ENCODE measurements at places on chromosomes 1 and 21. TPM values are rescaled to one million over a fixed set of nuclear protein-coding genes. Genes with fewer than 3 reads are reported as not detected.

The ITGB2 gene
- total RNA-seq: 159 TPM

The ALG14 gene
- total RNA-seq: 4.6 TPM

- no peak for DNase-seq
Observed at GRCh38 chr1:182181167-182181572, 119.7 kb upstream of the ZNF648 start.

DNA sequence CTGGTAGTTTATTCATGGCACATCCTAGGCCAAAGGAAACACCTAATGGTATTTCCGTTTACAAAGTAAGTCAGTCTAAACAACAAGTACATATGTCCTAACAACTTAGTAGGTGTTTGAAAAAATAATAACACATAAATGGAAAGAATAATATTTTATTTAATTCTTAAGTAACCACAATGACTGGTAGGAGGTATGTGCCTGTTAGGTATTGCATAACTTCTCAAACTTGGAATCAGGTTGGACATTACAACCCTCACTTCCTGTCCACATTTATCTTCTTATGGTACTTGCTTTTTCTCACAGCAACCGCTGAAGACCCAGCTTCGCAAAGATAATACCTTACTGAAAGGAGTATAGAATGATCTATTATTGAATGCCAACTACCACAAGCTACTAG, 64.2 kb downstream of the VPS13D start:
- DNase-seq: no peak

DNA sequence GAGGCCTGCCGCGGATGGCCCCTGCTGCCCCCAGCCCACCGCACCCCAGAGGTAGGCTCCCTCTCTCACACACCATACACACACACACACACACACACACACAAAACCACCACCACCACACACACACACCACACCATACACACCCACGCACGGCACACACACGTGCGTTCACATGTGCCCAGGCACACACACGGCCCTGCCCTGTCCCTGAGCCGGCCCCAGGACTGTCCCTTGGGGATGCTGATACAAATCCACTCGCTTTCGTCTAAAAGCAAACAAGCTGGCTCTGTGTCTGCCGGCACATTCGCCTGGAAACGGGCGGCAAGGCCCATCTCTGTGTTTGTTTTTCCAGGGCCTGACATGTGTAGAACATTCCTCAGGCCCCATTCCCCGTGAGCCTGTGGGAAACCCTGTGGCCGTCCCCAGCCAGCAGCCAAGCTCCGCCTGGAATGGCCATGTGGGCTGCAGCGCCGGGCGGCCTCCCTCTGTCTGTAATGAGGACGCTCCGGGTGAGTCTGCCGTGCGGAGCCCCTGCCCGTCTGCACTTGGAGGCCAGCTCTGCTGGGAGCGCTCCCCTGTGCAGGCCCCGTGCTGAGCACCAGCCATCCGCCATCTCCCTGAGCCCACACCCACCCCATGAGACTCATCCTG, 67.4 kb downstream of the DMRTB1 start:
- no peak for DNase-seq

The KRTAP10-11 gene
- not detected for total RNA-seq

DNA sequence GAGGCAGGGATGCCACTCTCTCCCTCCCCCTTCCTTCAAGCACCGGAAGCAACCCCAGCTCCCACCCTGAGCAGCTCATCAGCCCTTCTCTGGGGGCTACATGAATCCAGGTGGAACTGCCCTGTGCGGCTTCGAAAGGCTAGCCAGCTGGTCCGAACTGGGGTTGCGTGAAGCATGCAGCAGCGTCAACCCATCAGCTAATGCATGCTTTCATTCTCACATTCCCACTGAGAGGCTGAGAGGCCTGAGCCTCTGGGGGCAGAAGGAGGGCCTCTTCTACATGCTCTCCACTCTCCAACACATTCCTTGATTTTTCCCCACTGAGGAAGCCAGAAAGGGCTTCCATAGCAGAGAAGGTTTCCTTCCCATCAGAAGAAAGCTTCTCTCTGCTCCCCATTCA, 5.6 kb downstream of the RXRG start:
- DNase-seq: no peak

- DNase-seq: no peak
Observed at GRCh38 chr1:50415235-50416149, 7.8 kb downstream of the DMRTA2 start.

The EFNA1 gene
- 0.16 TPM for total RNA-seq

The MNDA gene
- total RNA-seq: 0.22 TPM

- no peak for DNase-seq
Observed at GRCh38 chr1:4549930-4550329, 104.5 kb upstream of the AJAP1 start.

DNA sequence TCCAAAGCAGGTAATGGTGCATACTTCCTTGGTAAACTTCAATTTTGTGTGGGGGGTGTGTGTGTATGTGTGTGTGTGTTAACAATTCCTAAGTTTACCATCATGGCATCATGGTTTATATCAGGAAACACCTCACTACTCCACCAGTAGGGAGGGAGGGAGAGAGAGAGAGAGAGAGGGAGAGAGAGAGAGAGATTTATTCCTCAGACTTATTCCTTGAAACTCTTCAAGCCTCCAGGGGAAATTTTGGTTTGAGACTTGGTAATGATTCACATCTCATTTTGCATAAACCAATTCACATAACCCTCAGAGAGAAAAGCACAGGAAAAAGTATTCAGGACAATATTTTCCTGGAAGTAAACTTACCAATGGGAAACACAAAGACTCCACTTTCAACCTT, 115.0 kb downstream of the TTLL7 start:
- DNase-seq: no peak

DNA sequence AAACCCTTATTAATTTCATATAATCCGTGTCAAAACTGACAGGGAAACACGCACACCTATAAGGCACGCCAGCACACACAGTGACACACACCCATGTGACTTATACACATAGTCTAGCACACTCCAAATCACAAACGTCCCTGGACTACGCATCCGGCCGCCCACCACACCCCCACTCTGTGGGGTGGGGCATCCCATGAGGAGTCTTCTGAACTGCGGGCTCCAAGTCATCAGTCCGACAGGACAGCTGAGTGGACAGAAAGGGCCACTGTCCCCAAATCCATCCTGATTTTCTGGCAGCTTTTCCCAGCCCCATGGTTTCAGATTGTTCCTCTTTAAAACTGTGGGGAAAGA, 829 bp downstream of the PEA15 start:
- DNase-seq: peak; percentile 77

- DNase-seq: no peak
Observed at GRCh38 chr1:59340411-59341307, 43.8 kb downstream of the FGGY start.

The LMOD1 gene
- total RNA-seq: not detected

DNA sequence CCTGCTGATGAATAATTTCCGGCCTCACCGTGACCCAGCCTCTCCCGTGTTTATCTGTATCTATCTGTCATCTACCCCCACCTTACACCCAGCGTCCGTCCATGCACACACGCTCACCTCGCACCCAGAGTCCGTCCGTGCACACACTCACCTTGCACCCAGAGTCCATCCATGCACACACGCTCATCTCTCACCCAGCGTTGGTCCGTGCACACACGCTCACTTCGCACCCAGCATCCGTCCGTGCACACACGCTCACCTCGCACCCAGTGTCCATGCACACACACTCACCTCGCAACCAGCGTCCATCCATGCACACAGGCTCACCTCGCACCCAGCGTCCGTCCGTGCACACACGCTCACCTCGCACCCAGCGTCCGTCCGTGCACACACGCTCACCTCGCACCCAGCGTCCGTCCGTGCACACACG, 25.0 kb upstream of the COL18A1 start:
- no peak for DNase-seq

The VAV3 gene
- 4.7 TPM for total RNA-seq

DNA sequence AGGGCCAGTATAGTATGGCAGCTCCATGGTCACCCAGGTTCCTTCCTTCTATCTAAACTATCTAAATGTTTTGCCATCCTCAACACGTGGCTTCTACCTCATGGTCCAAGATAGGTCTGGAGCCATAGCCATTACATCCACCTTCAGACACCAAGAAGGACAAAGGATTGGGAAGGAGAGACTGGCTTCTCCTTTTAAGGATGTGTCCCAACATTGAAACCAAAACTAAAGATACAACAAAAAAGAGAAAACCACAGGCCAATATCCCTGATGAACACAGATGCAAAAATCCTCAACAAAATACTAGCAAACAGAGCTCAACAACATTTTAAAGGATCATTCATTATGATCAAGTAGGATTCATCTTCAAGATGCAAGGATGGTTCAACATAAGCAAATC, 24.8 kb downstream of the HSD11B1 start:
- no peak for DNase-seq

DNA sequence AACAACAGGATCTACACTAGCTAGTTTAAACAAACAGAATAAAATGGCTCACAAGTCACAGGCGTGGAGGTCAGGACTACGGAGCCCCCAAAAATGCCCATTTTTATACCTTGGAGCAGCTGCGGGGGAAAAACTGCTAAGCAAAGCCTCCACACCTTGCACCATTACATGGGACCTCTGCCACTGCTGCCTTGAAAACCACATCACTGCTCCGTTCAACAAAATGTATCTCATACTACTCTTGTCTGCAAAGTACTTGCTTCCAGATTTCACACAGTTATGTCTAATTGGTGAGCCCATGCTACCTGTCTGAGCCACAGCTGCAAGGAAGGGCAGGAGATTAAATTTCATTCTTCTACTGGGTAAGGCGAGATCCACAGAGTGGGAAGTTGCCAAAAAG, 24.4 kb downstream of the MRPL39 start:
- DNase-seq: no peak

GRCh38 chr1:79693441-79694114, 687.0 kb upstream of the ADGRL4 start:
- no peak for DNase-seq

The ST6GALNAC3 gene
- not detected for total RNA-seq

DNA sequence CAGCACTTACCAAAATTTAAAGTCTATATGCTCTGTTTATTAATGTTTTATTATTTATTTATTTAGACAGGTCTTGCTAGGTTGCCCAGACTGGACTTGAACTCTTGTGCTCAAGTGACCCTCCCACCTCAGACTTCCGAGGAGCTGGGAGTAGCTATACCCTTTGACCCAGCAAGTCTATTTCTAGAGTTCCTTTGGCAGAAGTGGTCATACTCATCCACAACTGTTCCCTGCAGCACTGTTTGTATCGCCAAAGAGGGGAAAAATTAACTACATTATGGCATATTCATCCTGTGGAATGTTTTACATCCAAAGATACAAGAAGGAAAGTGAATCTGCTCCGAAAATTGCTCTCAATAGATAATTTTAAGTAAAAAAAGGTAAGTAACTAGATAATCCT, 28.5 kb downstream of the CACNA1S start:
- DNase-seq: no peak

GRCh38 chr1:64912191-64912590, 54.2 kb downstream of the JAK1 start:
- DNase-seq: no peak

- no peak for DNase-seq
Observed at GRCh38 chr1:76203127-76203526, 128.6 kb downstream of the ST6GALNAC3 start.

DNA sequence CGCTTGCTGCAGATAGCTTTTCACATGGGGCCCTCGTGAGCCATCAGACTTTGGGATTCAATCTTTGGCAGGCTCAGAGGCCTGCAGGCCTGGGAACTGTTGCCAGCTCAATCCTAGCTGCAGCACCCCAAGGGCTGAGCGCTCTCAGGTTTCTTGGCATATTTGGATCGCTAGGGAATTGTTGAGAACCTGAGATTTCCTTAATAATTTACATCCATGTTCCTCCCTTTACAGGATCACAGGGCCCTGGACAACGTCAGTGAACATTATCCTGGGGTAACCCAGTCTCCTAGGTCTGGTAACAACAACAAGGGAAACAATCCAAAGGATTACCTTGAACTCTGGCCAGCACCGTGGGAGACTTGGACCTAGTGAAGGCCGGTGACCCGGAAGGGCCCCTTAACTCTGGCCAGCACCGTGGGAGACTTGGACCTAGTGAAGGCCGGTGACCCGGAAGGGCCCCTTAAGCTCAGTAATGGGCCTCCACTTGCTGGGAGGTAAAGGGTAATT, 49.3 kb upstream of the NEK2 start:
- no peak for DNase-seq

GRCh38 chr1:69082312-69082711, 485.4 kb upstream of the LRRC7 start:
- no peak for DNase-seq

DNA sequence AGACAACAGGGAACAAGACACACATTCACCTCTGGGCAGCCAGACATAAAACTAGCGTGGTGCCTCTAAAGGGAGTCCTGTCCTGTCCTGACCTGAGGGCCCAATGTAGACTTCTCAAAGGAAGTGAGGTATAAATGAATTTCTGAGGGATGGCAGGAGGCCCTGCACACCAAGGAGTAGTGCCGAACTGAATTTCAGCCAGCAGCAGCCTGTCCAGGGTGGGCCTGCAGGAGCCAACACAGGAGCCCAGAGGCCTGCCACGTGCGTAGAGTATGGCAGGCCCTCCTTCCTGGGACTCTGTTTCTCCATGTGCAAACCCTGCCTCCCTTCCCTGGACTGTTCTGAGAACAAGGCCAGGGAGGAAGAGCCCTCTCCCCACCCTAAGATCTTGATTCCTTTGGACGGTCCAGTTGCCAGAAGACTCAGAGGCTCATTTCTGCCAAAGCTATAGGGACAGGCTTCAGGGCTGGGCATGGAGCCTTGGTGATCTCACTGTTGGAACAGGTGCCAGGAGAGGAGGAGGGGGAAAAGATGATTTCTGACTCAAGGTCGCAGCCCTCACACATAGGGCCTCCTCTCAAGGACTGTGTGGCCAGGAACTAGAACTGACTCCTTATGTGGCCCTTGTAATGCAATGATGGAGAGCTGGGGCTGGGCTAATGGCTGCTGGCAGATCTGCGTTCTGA, 1.8 kb upstream of the FABP3 start:
- no peak for DNase-seq

DNA sequence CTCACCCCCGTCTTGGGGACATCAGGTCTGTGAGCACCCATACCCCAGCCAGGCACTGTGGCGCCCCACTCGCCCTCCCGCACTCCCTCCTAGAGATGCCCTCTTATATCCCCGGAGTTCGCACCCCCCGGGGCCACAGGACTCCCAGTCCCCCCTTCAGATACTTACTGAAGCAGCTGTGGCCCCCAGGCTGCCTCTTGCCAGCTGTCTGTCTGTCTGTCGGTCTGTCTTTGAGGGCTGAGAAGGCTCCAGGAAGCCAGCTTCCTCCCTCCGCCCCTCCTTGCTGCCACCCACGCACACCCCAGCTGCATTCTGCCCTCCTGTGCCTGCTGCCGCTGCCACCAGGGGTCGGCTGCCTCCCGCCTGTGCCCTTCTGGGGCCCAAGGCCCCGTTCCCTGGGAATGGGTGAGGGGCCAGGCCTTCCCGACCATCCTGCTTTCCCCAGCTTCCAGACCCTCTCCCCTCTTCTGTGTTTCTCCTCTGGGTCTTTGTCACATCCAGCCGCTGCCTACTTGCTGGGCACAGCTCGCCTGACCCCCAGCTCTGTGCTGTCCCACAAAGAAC, at the start of gene PTPN7:
Gene PTPN7 (minus strand): TSS at position 226 of the 564 bp plus-strand sequence. CDS start 1,200 bp downstream, outside the sequence.
- DNase-seq: peak; percentile 63

DNA sequence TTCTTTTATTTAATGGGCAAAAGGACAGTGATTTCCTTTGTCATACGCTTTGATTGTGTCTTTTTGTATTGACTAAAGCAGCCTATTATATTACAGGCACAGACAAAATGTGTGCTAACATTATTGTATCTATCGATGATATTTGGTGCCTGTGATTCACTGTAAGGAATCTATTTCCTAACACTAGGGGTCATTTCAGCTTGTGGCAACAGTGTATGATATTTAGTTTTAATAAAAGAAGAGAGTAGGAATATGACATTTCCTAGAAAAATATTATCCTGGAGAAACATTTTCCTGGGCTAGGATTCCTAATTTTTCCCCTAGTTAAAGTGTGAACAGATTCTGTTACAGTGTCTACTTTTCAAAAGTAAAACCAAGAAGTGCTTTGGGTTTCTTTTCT, 42.8 kb downstream of the TYW3 start:
- DNase-seq: no peak

Data from CD8-positive, alpha-beta memory T cell (primary cell).